ENCODE measurements at places on chromosomes 16 and 17.

GRCh38 chr17:68599091-68599490 lies 2.1 kb downstream of the FAM20A start:
- DNase-seq, result no peak

- DNase-seq, result no peak
Measured at GRCh38 chr16:68719993-68720489, 17.1 kb upstream of the CDH1 start.

- DNase-seq, result peak; percentile 32
Measured at GRCh38 chr17:4903051-4903818, at the start of gene CHRNE. Gene CHRNE (minus strand): TSS chr17:4903098. CDS start chr17:4903063, 35 bp downstream.

DNA sequence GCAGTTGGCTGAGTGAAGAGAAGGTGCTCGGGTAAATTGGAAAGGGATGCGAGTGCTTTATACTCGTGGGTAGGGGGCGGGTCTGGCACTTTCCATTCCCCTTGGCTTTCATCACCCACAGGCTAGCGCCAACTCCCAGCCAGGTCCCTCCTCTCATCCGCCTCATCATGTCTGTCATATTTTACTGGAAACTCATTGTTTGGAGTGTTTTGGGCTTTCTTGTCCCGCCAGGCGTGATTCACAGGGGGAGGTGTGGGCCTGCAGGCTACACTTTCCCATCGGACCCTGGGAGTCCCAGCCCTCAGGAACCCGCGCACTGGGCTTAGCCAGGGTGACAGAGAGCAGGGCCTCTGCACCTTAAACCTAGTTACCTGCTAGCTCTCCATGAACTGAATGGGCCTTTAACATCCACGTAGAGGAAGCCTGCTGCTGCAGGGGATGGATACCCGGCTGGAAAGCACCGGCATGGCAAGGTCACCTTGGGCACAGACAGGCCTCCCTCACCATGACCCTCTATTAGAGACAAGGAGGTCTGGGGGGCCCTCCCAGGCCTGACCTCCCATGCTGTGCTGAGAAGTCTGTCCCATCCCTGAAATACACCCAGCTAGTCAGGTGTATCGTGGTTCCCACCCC lies at the start of gene KRT14:
Gene KRT14, minus strand, starts transcription at position 33 of the 633 bp plus-strand sequence. CDS start 61 bp downstream, outside the sequence.
- DNase-seq, result no peak

DNA sequence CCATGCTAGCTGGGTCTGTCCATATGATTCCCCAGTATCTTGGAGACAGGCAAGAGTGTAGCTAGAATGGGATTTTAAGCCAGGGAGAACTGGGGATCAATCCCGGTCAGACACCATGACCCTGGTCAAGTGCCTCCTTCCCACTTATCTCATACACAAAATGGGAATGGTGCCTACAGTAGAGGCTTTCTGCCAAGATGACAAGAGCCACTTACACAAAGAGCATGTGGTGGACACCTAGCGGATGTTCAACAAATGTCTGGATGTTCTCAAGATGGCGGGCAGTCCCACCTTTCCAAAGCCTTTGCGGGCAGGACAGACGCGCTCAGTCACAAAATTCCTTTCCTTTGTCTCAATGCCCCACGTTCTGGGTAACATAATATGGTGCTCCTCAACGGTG lies 57.3 kb downstream of the MAF start:
- peak; percentile 60 for DNase-seq

DNA sequence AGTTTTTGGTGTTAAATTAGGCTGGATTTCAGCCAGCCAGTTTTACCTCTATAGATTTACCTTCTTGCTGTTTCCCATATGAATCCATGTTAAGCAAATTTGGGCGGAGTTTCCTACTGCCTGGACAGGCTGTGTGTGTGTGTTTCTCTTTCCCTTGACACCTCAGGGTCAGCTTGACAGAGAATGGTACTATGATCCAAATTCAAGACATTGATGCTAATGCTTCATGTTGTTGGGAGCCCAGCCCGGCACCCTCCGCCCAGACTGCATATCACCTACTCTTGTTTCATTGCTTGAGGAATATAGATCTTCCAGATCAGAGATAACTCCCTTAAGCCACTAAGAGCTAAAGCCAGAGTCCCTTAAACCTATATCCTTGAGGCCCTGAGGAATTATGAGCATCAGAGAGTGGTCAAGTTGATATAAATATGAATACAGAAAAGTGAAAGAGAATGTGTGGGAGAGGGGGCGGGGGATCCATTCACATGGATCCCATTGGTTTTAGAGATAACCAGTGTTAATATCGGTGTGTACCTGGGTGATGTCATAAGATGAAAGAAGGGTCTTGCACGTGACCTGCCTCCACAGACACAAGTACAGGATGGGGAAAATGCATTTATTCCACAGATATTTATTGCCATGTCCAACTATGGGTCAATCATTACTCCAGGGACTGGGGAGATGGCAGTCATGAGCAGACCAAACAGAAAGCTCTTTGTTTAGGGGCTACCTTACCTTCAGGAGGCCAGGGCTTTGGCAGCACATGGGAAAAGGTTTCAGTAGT lies 69.7 kb downstream of the WIPI1 start:
- no peak for DNase-seq

Data from NCI-H2029 (cell line).